Fibroblast of the aortic adventitia (primary cell): ENCODE measurements at places on chromosomes 1 and 21.

GRCh38 chr1:53956308-53957168 lies 10.4 kb downstream of the LRRC42 start:
- DNase-seq, result no peak

GRCh38 chr1:186550832-186551231 lies 89.9 kb upstream of the PDC start:
- DNase-seq, result no peak

DNA sequence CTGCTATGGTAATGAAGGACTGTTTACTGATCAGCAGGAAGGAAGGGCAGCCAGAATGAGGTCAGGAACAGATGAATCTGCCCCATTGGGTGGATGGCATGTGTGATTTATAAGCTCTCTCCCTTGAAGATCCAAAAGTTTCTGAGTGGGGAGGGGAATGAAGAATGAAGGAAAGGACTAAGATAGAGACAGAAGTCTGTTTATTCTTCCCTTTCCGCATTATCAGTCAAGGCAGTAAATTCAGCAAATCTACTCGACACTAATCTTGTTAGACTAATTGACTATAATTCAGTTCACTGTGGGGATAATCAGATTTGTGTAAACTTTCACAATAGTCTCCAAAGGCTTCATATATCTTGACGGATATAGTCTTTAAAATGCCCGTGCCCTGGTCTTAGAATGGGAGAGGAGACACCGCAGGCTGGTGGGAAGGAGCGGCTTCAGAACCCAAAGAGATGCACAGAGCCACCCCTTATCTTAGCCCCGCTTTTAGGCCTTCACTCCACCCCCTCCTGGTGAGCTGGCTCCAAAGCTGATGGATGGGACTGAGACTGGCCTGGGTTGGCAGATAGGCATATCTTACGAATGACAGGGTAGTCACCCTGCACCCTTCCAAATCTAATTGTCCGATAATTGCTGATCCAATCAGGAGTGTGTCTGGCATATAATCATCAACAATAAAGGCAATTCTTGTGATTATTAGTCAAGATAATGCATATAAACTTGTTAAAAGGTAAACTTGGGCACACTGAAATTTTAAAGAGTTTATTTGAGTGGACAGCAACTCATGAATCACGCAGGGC lies 76.0 kb upstream of the PPM1J start:
- DNase-seq, result no peak

- no peak for DNase-seq
These were observed 12.3 kb downstream of the WNT3A start for GRCh38 chr1:228018961-228019721.

- no peak for DNase-seq
These were observed 532.4 kb downstream of the KIF26B start for GRCh38 chr1:245687152-245687635.

DNA sequence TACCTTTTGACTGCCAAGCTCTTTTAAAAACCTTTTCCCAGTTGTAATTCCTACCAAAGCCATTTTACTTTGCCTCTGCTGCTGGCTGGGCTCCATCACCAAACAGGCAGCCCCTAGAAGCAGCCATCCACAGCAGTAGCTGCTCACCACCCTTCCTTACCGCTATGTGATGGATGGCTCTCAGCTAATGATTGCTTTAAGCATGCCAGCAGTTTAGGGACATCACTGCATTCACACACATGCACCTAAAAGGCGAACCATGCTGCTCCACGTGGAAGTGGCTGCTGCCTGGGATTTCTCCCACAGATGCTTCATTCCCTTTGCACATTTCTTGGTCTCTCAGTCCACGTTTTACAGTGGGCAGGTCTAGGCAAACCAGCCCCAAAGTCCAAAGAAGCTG lies 46.3 kb upstream of the PDE9A start:
- no peak for DNase-seq

- no peak for DNase-seq
These were observed 11.4 kb downstream of the COQ8A start for GRCh38 chr1:226951286-226952117.

DNA sequence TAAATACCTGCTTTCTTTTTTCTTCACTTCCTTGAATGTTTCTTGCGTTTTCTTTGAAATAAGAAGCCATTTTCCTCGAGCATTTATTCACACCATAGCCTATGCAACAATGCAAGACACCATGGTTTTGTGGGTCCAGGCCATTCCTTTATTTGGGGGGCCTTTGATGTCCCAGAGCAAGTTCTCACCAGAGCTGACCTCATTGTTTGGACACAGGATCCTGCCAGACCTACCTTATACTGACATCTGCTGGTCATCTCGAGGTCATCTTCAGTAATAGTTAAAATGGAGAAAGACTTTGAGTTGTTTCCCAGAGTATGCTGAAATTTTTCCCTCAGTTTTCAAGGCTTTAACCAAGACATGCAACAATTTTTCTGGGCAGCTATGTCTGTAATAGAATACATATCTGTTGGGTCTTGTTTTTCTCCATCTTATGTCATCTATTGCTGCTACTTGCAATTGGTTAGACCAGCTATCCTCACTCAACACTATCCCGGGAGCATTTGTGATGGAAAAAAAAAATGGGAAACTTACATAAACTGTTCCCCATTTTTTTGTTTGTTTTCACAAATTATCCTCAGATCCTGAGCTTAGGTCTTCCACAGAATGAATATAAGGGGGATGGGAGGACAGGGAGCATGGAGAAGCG lies 34.0 kb upstream of the BACE2 start:
- peak; percentile 58 for DNase-seq

DNA sequence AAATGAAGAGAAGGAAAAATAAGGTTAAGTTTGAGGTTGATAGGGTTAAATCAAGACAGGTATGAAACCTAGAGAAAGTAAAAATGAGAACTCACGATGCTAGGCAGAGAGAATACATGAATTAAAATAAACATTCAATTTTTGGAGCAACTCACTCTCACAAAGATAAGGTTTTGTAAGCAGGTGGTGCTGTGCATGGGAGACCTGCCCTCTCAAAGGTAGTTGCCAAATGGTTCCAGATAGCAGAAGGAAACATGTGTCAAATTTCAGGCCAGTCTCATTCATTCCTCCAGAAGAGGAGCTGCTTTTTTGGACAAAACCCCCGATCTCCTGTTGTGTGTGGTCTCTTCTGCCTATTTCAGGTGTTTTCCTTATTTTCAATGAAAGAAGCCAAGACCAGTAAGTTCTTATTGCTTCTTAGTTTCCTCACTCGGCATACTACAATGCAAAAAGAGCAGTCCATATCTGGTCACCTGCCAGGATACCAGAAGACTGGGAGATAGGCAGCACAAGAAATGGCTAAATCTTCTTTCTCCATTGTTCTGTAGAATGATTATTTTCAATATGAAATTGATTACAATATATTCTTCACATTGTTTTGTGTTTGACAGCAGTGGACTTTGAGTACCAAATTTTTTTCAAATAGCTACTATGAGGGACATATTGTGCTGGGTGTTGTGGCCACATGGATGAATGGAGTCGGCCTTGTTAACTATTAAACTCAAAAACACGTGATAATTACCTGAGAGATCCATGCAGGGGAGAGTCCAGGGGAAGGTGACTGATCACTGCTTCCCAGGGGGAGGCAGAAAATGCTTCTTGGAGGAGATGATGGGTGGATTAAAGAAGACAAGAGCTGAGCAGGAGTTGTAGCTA lies 3.6 kb downstream of the CR1L start:
- DNase-seq, result no peak

DNA sequence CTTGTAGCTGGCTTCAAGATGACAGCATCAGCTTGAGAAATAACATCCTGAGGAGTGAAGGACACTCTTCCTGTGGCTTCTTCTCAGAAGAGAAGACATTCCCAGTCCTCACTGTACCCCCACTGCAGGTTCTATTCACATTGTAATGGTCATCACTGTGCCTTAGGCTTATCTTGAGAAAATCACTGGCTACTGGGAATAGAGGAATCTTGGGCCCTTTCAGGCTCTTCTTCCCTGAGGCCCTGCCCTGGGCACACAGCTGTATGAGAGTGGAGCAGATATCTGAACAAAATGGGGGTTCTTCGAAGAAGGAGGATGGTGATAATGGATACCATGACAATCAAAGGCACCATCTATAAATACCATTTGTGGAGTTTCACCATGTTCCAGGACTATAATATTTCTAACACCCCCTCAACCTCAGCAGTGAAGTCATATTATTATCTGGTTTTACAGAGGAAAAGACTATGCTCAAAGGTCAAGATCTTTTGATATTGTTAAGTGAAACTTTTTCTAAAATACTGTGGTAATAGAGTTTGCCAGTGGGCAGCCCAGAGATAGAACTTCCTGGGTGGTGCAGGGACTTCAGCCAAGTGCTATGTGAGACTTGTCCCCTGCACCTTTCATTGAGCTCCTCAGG lies 143.1 kb upstream of the KCNE2 start:
- no peak for DNase-seq

DNA sequence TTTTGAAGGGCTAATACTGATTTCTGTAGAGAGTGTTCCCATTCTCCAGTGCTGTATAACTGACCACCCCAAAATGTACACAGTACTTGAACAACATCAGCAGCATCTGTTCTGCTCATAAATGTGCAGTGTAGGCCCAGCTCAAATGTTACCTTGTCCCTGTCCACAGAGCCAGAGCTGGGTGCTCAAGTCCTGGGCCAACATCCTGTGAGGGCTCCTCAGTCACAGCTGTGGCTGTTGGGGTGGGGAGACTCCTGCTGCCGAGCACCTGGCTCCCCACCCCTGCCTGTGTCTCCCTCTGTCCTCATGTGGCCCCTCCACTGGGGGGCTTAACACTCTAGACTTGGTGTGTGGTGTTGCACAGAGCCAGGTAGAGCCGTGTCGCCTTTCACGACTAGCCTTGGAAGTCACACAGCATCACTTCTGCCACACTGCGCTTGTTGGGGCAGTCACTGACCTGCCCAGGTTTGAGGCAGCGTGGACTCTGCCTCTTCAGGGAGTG lies 30.5 kb downstream of the DIP2A start:
- no peak for DNase-seq

- DNase-seq, result peak; percentile 73
These were observed 35.8 kb upstream of the LMO4 start for GRCh38 chr1:87292684-87293493.

DNA sequence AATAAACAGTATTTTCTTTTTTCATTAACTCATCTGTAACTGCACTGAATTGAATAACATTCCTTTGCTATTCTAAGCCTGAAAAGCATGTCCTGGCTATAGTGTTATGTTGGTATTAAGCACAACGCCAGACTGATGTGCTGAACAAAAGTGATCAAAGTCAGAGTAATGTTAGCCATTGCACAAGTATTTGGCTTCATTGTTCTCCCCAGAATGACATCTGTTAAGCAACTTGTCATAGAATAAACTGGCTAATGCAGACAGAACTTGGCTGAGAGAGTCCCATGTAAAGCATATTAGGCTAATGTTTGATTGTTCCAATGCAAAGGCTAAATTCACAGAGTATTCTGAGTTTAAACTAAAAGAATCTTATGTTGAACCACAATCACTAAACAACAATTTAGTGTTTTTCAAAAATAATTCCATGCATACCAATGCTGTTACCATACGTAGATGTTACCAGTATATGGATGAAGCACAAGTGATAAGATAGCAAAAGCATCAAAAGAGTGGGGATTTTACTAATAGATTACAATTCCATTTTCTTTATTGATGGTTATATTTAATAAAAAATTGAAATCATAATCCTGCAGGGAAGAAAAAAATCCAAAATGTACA lies 235.3 kb upstream of the DMRTA2 start:
- DNase-seq, result peak; percentile 63

DNA sequence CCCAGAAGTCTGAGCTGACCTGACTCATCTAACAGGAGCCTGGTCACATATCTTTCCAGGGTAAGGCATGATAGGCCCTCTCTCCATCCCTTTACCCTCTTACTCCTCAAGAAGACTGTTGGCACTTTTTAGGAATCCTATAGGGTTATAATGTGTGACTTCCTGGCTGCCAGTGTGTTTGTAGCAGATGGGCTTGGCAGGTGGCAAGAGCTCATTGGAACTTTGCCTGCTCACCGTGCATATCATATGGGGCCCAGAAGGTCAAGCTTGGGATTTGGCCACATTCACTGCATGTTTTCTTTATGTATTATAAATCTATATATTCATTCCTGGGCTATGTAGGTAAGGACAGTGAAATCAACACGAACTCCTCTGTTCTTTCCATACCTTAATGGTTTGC lies 5.2 kb downstream of the KAZN start:
- no peak for DNase-seq

- peak; percentile 25 for DNase-seq
These were observed 3.3 kb upstream of the AGT start for GRCh38 chr1:230717251-230717650.

DNA sequence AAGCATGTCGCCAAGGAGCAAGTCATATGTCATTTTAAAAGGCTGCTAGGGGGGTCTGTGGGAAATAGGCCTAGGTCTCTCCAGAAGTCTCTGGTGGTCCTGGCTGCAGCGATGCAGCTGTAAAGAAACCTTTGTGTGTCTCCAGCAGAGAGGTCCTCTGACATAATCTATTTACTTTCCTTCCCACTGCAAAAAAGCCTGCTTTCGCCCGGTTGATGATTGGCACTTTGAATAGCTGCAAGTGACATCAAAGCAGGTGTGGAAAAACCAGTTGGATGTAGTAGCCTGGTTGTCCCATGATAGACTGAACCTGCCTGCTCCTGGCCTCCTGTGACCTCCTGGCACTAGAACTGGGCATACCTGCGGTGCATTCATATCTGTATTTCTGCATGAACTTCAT lies 13.8 kb downstream of the RASSF5 start:
- DNase-seq, result no peak

DNA sequence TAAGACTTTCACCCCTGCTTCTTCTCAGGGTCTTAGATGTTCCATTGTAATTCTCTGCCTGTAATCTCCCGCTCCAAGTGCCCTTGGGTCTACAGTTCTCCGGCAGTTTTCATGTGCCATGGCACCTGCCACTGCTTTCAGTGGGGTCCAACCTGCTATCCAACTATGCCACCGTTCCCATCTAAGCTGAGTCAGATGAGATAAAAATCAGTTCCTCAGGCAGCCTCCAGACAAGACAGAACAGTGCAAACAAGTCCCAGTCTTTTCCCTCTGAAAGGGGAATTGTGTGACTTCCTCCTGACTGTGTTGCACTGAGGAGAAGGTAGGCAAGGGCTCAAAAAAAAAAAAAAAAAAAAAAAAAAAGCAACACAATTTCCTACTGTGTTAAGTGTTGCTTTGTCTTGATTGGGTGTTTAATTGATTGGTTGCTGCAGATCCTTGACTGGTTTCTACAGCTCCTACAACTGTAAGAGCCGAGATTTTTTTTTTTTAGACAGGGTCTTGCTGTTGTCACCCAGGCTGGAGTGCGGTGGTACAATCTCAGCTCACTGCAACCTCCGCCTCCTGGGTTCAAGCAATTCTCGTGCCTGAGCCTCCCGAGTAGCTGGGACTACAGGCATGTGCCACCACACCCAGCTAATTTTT lies 50.7 kb downstream of the EBNA1BP2 start:
- DNase-seq, result no peak

- DNase-seq, result no peak
These were observed 7.6 kb downstream of the FMN2 start for GRCh38 chr1:240099329-240099728.
